Muscle of back (tissue), 13 donors: ENCODE measurements at places on chromosomes 12 and 14.

- DNase-seq = no peak
Measured at GRCh38 chr12:88931598-88931997, 351.3 kb upstream of the KITLG start.

GRCh38 chr14:32656601-32657000, 282.1 kb upstream of the NPAS3 start:
- DNase-seq = no peak

GRCh38 chr12:6613015-6613775, 6.0 kb upstream of the CHD4 start:
- DNase-seq = peak; percentile 91

GRCh38 chr12:128267651-128268378, 845 bp downstream of the TMEM132C start:
- DNase-seq = no peak

DNA sequence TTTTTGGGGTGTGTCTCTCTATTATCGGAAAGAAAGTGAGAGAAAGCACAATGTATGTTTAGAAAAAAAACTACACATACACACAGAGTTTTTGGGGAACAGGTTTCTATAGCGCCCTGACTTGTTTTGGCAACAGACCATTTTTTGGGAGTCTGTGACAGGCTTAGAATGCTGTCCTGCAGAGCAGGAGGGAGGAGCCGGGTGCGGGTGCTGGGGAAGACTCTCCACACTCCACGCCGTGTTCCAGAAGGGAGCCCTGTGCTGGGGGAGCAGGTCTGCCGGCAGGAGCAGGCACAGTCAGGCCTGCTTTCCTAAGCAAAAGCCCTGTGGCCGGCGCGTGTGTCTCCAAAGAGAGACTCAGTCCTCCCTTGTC, 26.5 kb downstream of the CD9 start:
- DNase-seq = no peak

DNA sequence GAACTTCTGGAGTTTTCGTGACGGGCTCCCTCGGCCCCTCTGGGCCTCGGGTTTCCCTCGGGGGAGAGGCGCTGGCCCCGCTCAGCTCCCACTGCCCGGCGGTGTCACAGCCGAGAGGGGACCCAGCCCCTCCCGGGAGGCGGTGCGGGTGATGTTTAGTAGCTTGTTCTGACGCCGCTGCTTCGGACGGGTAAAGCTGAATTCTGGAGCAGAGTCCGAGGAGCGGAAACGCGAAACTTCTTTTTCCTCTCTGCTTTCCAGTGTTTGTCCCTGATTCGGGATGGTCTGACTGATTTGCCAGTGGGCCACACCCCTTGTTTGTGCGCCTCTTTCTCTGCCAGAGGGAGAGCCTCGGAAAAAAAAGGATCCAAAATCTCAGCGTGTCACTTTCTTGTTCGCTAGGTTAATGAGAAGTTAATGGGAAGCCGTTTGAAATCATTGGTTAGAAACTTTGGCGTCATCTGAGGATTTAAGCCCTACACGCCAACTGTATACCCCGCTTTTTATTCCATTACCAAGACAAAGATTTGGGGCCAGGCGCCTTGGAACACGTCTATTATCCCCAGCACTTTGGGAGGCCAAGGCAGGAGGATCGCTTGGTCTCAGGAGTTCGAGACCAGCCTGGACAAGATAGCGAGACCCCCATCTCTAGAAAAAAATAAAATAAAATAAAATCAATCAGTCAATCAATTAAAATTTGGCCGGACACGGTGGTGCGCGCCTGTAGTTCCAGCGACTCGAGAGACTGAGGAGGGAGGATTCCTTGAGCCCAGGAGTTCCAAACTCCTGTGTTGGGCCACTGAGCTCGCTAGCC, 756 bp downstream of the TULP3 start:
- DNase-seq = peak; percentile 43

GRCh38 chr12:69330475-69331473, 17.4 kb upstream of the LYZ start:
- peak; percentile 29 for DNase-seq

- DNase-seq = no peak
Measured at GRCh38 chr14:104337351-104337750, 199.0 kb downstream of the KIF26A start.

DNA sequence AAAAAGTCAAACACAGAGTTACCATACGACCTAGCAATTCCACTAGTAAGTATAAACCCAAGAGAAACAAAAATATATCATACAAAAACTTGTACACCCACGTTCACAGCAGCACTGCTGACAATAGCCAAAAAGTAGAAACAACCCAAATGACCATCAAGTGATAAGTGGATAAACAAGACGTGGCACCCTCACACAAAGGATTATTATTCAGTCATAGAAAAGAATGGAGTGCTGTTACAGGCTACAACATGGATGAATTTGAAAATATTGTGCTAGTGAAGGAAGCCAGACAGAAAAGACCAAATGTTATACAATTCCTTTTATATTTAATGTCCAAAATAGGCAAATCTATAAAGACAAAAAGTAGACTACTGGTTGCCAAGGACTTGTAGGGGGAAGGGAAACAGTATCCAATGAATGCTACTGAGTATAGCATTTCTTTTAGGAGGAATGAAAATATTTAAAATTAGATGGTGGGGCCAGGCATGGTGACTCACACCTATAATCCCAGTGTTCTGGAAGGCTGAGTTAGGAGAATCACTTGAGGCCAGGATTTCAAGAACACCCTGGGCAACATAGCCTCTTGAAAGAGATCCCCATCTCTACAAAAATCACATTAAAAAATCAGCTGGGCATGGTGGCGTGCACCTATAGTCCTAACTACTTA, 41.9 kb downstream of the SPTLC2 start:
- no peak for DNase-seq

DNA sequence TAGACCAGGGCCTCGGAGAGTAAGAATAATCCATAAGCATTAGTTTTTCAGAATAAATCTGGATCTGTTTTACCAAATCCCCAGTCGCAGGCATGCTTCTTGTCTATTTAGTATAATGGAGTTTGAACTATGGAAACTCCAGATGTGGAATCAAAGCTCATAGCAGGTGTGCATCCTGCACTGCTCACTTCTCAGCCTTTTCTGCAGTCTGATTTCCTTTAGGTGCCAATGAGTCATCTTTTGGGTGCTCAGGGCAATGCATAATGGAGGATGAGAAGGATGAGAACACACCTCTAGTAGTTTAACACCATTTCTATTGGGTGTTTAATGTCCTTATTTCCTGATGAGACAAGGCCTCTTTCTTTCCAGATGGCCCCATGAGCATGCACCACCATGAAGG, 961.2 kb downstream of the TMEM121 start:
- DNase-seq = no peak

DNA sequence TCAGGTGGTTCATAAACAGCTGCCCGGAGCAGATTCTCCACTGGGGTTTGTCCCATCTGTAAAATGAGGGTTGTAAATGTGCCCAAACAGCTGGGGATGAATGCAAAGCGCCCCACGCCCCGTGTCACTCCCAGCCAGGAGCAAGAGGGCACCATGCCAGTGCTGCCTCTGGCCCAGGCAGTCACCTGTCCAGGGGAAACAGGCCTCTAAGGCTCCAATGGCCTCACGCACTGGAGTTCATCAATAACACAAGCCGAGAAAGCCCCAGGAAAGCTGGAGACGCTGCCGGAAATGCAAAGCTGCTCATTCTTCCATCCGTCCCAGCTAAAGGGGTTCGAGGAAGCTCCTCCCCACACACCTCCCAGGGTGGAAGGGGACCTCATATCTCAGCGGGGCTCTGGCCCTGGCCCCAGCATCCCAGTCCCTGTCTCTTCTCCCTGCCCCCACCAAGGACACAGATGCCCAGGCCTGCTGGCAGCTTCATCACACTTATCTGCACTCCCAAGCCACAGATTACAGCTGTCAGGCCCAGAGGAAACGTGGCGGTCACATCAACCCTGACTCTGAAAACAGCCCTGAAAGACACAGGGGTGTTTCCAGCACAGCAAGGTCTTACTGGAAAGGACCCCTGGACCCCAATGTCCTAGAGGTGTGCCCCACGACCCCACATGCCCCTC, 21.5 kb downstream of the SCARB1 start:
- no peak for DNase-seq

GRCh38 chr12:97283297-97283696, 179.3 kb upstream of the RMST start:
- no peak for DNase-seq

- DNase-seq = no peak
Measured at GRCh38 chr12:62375603-62376002, 91.0 kb upstream of the MON2 start.

GRCh38 chr12:55847603-55848291, 5.0 kb upstream of the MMP19 start:
- DNase-seq = peak; percentile 97

- DNase-seq = no peak
Measured at GRCh38 chr14:88166616-88167015, 156.5 kb downstream of the KCNK10 start.

DNA sequence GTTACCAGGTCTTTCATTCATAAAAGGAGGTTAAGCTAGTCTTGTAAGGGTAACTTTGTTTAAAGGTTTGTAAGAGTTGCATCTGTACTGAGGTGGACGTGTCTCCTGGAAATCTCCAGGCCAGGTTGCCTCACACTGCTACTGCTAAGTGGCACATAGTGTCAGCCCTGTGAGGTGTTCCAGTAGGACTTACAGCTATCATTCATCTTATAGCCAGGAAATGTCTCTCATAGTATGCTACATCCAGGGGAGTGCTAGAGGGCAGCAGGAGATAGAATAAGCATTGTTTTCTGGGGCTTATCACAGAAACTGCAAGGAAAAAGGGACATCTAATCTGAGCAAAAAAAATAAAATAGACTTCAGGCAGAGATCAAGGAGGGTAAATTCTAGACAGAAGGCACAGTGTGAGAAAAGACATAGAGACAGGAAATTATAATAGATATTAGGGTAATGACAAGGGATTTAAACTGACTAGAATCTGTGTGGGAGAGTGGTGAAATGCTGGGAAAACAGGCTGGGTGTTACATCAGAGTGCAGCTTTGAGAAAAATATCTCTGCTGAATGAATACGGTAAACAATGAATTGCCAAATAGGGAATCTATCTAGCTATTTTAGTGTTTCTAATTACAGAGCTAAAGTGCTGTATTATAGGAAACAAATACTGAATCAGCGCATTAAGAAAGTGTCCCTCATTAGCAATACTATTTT, 205.1 kb upstream of the ABCD2 start:
- DNase-seq = no peak

GRCh38 chr12:88952562-88952942, 372.3 kb upstream of the KITLG start:
- DNase-seq = no peak

GRCh38 chr12:104399740-104400612, 56.8 kb upstream of the CHST11 start:
- DNase-seq = no peak

DNA sequence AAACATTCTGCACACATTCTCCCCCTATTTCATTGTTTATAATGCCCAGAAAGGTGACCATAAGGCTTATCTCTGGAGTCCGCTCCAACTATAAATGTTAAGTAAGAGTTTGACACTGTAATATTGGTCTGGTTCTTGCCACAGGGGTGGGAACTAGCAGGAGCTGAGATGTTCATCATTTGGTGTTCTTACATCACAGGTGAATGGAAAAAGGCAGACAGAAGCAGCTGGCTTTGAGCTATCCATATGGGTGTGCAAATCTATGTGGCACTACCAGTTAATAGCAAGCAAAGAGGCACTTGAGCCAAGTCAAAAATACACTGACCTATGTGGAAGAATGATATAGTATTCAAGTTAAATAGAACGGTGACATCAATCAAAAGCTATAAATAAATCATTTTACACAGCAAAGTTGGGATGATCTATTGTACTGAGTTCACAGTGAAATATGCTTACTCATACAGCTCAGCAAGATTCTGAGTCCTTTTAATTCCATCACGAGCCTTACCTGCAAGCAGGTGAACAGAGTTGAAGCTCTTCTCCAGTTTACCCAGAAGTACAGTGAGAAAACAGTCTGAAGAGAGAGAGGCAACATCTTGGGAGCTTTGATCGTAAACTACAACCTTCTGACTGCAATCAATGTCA, 43.2 kb downstream of the DUSP16 start:
- DNase-seq = no peak
